ENCODE measurements at places on chromosomes 2 and 18.

- DNase-seq = no peak
These were observed 67.9 kb downstream of the RHOB start for GRCh38 chr2:20514596-20515269.

- DNase-seq = no peak
These were observed 80.3 kb downstream of the RTN4 start for GRCh38 chr2:54969940-54970338.

GRCh38 chr2:232609607-232610006 is 23.8 kb upstream of the EFHD1 start:
- DNase-seq = no peak

DNA sequence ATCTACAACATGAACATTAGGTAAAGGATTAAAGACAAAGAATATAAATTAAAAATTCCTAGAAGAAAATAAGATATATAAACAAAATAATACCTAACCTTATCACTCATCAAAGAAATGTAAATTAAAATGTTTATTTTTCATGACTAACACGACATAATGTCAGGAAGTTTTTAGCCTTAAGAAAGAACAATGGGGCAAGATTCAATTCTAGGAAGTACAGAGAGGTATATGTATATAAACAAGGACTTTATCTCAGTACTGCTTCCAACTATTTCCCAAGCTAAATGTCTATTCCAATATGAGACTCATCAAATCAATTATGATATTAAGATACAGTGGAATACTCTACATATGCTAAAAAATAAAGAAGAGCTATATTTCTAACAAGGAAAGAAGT is 44.1 kb downstream of the TTC21B start:
- no peak for DNase-seq

GRCh38 chr2:223487214-223487846 is 114.8 kb downstream of the SCG2 start:
- DNase-seq = no peak

GRCh38 chr18:54737986-54738385 is 90.3 kb upstream of the RAB27B start:
- DNase-seq = no peak

GRCh38 chr2:37013315-37013641 is 46.9 kb upstream of the STRN start:
- no peak for DNase-seq

Data from CD4-positive, alpha-beta T cell treated with Interleukin-21 for 1 hour (primary cell).